ENCODE measurements at places on chromosomes 6 and 20.

DNA sequence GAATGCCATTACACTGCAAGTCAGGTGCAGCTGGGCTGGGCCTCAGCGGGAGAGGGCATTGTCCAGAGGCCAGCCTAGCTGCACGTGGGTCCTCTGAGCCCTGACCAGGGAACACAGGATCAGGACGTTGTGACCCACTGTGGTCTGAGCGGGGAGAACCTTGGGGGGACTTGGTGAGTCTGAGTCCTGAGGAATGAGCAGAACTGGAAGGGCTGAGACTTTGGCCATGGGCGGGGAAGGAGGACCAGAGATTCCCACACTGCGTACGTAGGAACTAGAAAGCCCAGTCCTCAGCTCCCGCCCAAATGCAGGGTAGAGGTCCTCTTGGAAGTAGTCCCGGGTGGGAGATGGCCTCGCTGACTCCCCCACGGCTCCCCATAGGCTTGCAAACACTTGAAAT, 42.5 kb downstream of the GABRR2 start:
- no peak for DNase-seq

GRCh38 chr20:58150772-58151171, 77.7 kb downstream of the ANKRD60 start:
- DNase-seq, result no peak

DNA sequence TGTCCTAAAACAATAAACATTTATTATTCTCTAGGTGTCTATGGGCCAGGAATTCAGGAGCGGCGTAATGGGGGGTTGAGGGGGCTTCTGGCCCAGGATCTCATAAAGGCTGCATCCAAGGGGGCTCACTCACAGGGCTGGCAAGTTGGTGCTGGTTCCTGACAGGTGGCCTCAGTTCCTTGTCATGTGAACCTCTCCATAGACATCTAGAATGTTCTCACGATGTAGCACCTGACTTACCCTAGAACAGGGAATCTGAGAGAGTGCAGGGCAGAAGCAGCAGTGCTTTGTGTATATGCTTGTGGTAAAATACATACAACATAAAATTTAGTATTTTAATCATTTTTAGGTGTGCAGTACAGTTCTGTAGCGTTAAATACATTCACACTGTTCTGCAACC, 57.1 kb downstream of the PHF20 start:
- DNase-seq, result no peak

GRCh38 chr6:27176523-27177484, 70.7 kb upstream of the PRSS16 start:
- peak; percentile 53 for DNase-seq

- no peak for DNase-seq
These were observed 80.8 kb downstream of the KHDC1L start for GRCh38 chr6:73144516-73144915.

DNA sequence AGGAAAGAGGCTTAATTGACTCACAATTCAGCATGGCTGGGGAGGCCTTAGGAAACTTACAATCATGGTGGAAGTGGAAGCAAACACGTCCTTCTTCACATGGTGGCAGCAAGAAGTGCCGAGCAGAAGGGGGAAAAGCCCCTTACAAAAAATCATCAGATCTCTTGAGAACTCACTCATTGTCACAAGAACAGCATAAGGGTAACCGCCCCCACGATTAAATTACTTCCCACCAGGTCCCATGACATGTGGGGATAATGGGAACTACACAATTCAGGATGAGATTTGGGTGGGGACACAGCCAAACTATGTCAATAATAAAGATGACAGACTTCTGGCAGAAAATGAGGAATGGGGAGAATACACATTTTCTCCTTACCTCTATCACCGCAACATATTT, 20.5 kb upstream of the OCSTAMP start:
- no peak for DNase-seq

DNA sequence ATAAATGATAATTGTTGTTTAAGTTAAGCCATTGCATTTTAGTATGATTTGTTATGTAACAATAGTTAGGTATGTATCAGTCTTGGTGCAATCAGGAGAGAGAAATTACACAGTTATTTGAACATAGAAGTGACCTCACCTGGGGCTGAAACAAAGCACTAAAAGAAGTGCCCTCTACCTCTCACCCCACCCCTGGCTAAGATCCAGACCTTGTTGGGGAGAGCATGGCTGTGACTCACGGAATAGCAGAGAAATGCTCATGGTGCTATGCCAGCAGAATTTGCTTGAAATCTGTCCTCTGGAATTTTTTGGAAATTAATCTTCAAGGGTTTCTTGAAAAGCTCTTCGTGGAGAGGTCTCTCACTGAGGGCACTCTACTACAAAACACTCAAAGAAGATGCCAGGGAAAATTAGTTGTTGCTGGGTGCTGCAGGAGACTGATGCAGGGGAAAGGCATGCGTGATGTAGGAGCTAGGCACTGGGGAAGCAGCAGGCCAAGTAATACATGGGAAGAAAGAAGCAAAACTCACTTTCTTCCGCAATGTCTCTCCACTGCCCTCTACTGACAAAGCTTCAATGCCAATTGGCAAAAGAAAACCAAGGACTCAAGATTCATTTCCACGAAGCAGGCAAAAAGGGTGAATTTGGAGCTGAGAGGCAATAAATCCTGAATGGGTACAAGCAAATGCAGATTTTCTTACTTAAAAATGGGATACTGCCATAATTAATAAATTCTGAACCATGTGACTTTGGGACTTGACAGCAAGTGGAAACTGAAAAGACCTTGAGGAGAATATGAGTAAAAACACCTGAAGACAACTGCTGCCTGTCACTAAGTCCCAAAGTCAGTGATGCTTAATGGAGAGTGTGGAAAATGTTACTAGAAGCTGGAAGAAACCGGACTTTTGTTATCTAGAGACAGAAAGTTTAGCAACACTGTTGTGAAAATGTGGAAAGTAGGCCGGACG, 136.3 kb upstream of the ZNF184 start:
- DNase-seq, result no peak

DNA sequence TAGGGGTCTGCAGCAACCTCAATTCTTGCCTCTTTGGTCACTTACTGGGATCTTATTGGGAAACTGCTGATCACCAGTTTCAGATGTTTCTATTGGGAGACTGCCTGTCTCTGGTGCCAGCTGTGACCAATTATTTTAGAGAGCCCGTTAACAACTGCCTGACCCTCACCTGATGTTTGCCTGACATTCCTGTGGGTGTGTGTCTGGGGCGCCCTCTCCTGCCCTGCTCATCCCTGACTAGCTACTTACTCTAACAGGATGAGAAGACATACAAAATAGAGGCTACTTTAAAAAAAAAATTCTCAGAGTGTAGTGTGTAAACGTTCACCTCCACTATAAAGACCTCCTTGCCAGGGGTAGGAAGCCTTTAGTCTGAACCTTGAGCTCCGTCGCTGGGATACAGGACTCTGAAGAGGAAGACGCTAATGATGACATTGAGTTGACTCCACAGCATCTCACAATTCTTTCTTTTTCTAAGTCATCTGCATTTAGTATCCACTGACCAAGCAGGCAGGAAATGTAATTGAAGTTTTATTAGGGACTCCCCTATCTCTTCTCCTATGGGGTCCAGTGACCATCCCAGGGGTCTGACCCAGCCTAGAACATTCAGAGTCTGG, 54.6 kb upstream of the DDR1 start:
- no peak for DNase-seq

DNA sequence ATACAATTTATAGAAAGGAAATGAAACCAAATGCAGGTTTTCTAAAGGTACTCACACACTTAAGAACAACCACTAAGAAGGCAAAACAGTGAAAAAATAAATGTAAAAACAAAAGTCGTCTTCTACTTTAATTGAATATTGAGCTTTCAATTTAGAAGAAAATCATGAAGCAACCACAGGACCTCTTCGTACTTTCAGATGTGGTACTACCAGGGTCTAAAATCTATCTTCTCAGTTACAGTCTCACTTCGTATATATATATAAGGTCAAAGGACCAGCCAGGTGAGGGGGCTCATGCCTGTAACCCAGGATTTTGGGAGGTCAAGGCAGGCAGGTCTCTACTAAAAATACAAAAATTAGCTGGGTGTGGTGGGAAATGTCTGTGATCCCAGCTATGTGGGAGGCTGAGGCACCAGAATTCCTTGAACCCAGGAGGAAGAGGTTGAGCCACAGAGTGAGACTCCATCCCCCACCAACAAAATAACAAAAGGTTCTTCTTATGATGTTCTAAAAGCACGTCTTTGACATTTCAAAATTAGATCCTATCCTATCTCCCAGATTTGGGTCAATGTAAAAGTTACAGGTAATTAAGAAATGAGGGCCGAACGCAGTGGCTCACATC, 12.5 kb downstream of the ROMO1 start:
- no peak for DNase-seq

All from activated CD4-positive, alpha-beta T cell treated with anti-CD3 and anti-CD28 coated beads, Interleukin-2, amount 50 U/mL, for 4 hours (primary cell).